ENCODE measurements at places on chromosomes 5 and 9.
A peak's percentile ranks its signal among the peaks of the same experiment; 100 is the strongest.

DNA sequence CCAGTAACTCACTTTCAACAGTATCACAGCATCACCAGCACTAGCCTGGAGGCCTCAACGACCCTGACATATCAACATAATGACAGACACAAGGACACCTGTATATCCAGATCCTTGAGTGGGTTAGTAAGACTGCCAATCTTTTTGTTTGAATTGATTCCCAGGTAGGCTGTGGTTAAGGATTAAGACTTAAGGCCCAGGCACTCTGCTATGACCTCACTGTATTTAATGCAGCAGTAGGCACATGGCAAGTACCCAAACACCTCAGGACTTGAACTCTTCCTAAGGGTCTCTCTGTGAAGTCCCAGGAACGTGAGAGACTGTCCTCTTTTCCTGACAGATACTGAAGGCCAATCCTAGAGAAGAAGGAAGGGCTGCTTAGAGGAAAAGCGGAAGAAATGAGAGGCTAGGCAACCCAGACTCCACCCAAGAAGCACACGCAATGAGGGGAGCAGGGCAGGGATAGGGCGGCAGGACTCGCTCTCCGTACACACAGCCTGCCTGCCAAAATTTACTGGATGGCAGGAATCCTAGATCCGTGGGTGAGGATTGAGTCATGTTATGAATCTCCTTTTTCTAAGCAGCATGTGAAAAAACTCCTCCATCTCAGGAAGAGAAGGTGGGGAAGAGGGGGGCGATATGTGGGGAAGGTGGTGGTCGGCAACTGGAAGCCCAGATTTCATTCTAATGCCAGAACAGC lies 93.4 kb downstream of the SIL1 start:
- peak; percentile 74 for DNase-seq

- no peak for DNase-seq
Observed at GRCh38 chr9:88179062-88179521, 40.8 kb upstream of the SPATA31C2 start.

- DNase-seq: no peak
Observed at GRCh38 chr5:9624196-9624947, 5.8 kb downstream of the TAS2R1 start.

GRCh38 chr5:2191972-2192371 lies 309.2 kb upstream of the IRX4 start:
- DNase-seq: no peak

DNA sequence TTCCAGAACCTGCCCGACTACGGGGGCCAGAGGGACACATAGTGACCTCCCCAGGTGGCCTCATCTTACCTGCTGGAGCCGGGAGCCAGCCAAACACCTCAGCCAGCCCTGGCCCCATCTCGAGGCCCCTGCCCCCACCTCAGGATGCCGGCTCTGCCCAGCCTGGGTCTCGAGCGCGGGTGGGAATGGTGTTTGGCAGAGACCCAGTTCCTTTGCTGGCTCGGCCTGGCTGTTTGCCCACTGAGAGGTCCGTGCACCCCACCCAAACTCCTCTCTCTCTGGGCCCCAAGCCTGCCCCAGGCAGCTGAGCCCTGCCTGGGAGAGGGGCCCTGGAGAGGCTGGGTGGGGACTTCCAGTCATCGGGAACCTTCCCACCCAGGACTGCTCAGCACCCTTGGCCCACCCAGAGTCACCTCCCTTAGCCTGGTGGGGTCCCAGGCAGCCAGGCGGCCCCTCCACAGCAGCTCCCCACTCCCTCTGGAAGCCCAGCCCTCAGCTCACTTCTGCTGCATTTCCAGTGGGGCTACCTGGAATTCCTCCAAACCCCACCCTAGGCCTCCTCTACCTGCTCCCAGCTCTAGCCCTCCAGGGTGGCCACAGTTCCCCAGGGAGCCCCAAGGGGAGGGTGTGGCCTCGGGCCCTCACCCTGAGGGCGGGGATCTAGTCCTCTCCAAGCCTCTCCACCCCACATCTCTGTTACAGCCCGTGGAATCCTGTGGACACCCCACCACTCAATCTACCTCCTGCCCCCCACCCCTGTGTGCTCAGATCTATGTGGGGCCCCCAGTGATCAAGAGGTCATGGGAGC lies 42.4 kb upstream of the UBAC1 start:
- DNase-seq: no peak

GRCh38 chr5:93161661-93162654 lies 419.1 kb downstream of the NR2F1-AS1 start:
- DNase-seq: peak; percentile 59

- DNase-seq: no peak
Observed at GRCh38 chr5:1065143-1065750, 46.6 kb downstream of the SLC12A7 start.

Measured in skeletal muscle cell (primary cell).